CD4-positive, alpha-beta T cell treated with Interleukin-17A for 1 hour (primary cell): ENCODE measurements at places on chromosomes 2 and 18.

DNA sequence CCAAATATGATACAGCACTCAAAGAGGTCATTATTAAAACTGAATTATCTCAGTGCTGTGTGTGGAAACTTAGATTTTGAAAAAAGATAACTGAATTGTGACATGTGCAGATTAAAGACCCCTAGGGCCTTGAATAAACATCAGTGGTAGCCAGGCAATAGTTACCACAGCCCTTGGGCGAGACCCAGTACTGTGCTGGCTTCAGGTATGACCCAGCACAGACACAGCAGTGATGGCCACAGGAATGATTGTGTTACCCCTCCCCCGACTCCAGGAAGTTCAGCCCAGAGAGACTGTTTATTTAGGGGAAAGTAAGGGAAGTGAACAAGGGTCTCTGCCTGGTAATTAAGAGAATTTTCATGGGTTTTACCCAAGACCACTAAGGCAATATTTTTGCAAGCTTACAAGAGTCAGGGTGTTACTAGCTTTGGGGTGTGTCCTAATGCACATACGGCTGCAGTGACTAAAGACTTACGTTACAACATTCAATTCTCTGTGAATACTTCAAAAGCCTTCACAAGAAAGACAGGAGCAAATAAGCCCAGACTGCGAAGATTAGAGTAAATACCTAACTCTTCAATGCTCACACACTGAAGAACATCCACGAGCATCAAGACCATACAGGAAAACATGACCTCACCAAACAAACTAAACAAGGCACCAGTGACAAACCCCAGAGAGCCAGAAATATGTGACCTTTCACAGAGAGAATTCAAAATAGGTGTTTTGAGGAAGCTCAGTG is 28.2 kb upstream of the ITGAV start:
- no peak for DNase-seq

- DNase-seq, result no peak
Observed at GRCh38 chr2:11127761-11128160, 27.5 kb upstream of the SLC66A3 start.

DNA sequence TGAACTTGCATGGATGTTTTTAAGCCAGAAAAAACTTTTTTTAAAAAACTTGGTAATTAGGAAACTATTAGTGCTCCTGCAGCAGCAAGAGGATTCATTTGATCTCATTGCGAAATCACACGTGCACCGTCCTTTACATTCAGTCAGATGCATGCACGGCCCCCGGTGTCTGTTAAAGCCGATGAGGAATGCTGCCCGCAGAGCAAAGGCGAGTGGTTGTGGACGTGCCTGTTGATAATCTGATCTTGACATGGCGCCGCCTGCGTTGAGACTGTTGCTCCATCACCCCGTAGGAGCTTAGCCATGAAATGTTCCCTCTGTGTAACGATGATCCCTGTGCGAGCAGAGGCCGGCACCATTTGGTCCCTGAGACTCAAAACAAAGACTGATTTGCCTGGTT is 300.0 kb downstream of the GBX2 start:
- DNase-seq, result no peak

DNA sequence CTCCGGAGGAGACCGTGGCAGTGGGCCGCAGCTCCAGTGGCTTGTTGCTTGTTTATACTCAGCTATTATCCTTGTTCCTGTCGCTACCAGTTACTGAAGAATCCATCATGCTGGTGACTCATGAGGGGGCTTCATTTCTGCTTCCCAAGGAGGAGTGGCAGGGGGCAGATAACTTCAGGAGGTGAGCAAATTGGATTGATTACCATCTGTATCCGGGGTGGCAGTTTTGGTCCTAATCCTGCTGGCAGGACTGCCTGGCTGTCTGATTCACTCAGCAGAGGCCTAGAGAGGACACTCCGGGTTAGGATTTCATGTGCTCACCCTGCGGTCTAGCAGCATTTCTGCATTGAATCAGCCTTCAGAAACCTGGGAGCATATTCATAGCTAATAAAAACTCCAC is 230.0 kb downstream of the ACTR3 start:
- no peak for DNase-seq

DNA sequence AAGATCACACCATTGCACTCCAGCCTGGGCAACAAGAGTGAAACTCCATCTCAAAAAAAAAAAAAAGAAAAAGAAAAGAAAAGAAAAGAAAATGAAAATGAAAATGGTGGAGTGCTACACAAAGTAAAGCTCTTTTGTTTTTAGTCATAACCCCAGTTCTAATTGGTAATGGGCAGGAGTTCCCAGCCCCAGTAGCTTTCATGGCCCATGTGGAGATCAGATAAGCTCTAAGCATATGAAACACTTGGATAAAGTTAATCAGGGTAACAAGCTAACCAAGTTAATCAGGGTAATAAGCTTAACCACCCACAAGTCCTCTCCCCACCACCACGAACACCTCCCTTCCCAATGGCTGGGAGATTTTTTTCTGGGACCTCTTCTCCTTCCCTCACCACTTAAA is 240.8 kb downstream of the BCL11A start:
- no peak for DNase-seq

DNA sequence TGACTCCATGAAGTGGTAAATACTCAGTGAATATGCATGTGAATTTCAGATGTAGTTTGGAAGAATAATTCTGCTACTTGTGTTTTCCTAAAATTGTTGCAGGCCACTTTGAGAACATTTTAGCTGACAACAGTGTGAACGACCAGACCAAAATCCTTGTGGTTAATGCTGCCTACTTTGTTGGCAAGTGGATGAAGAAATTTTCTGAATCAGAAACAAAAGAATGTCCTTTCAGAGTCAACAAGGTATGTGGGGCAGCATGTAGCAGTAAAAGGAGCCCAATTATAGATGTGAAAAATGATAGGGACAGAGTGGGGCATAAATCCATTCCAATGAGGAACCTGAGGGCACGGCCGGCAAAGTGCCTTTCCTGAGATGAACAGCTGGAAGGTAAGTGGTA is 16.1 kb downstream of the SERPINB5 start:
- no peak for DNase-seq

- DNase-seq, result no peak
Observed at GRCh38 chr2:217729421-217730053, 273.3 kb downstream of the TNS1 start.

DNA sequence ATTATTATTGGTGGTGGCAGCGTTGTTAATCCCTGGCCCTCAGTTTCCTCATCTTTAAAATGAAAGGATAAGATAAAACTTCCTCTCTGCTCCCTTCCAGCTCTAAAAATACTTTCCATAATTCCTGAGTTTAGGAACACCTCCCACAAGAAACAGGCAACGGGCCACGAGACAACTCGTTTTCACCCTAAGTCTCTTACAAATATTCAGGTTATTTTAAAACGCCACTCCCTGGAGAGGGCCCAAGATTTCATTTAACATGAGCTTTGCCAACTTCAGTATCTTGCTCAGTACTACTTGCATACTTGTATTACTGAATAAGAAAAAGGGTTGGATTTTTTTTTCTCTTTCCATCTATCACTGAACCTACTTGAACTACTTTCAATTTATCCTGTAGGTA is 611.1 kb upstream of the FANCL start:
- DNase-seq, result no peak

DNA sequence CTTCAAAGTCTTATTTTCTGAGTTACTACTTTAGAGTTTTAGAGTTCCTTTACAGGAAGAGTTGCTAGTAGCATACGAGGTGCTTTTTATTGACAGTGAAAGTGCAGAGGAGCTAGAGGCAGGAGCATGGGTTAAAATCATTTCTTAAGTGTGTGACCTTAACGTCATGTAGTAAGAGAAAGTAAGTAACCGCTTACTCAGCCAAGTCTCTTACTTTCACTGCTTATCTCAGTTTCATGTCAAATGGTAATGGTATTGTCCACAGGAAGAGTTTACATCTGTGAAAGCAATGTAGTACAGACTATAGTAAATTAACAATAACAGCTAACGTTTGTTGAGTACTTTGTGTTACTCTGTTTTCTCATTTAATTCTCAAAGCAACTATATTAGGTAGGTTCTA is 12.6 kb downstream of the NDUFAF7 start:
- DNase-seq, result peak; percentile 29

DNA sequence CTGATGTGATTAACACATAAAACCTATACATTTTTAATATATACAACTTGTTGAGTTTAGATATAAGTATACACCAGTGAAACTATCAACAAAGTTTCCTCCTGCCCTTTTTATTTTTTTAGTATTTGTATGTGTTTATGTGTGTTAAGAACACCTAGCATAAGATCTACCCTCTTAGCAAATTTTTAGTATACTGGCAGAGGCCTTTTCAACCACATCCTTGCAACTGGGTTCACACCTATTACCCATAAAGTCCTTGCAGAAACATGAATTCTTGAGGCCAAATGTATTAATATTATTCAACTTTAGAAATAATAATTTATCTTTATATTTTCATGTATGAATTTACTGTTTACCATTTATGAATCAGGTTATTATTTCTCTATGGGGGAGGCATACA is 119.7 kb upstream of the CRIM1 start:
- peak; percentile 40 for DNase-seq

GRCh38 chr2:234678711-234679110 is 181.8 kb upstream of the ARL4C start:
- DNase-seq, result no peak

DNA sequence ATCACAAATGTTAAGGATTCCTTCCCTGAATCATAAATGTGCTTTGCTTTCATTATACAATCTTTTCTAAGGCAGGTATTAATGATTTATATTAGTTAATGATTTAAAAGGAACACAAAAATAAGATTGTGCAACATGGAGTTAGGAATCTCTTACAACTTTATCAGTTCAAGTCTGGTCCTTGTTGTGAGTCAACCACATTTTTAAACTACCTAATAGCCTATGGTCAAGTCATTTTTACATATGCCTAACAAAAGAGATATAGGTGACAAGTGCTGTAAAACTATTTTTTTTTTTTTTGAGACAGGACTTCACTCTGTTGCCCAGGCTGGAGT is 8.2 kb upstream of the INPP1 start:
- no peak for DNase-seq

DNA sequence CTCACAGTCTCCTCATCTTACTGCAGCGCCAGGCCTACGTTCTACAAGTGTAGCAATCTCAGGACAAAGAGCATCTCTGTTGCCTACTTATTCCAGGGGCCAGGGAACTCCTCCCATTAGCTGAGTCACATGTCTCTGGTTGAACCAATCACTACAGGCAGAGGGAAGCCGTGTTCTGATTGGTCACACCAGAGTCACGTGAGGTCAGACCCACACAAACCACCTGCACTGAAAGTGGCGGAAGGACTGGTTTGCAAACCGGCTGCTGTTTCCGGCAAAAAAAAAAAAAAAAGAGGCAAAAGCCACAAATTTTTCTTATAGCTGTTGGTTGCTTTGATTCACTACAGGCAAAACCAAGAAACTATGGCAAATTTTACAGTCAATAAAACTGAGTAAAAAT is 21.9 kb upstream of the USP14 start:
- peak; percentile 73 for DNase-seq

GRCh38 chr18:47936952-47937351 is 6.5 kb upstream of the SMAD2 start:
- no peak for DNase-seq

- no peak for DNase-seq
Observed at GRCh38 chr2:64227603-64228125, 83.4 kb upstream of the PELI1 start.

- DNase-seq, result peak; percentile 74
Observed at GRCh38 chr2:218229239-218229638, 12.2 kb downstream of the ARPC2 start.

DNA sequence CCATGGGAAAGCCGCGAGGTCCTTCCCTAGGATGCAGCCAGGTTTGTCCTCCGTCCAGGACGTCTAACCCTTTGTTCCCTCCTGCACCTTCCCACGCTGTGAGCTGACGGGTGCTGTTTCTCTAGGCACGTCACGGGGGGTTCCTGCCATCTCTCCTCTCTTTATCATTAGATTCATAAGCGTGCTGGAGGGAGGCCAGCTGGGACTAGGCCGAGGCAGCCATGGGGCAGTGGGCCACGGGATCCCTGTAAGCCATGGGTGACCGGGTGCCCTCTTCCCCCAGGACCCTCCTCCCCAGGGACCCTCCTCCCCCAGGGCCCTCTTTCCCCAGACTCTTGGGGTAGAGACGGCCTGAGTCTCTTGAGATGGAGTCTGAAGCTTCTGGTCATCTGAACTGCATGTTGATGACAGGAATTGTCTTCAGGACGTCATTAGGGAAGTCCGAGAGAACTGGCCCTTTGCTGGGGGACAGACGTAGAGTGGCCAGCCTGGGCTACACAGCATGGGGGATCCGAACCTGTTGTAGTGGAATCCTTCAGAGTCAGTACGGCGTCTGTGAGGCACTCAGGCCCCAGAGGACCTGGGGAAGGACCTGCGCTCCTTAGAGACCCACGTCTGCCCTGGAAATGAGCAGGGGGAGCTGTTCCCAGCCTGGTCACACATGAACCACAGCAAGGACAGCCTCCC is 108.1 kb downstream of the TPO start:
- DNase-seq, result no peak

- no peak for DNase-seq
Observed at GRCh38 chr2:51454177-51454576, 422.2 kb upstream of the NRXN1 start.

DNA sequence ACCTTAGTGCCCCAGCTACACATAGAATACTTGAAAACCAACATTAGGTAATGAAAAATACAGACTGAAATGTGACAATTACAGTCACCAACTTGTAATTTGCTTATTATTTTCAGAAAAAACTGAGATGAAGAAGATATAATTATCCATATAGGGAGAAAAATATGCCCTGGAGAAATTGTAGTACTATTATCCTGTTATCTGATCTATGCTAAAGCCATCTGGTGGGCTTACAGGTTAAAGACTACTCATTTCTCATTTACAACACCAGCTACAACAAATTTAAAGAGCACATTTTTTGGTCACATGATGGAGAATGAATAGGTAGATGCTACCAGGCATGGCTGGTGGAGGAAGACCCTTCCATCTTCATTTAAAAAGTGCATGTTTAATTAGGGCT is 79.6 kb upstream of the NYAP2 start:
- DNase-seq, result no peak

- DNase-seq, result no peak
Observed at GRCh38 chr18:48619016-48619415, 80.2 kb downstream of the CTIF start.

GRCh38 chr2:177396703-177397460 is 4.3 kb downstream of the AGPS start:
- no peak for DNase-seq

DNA sequence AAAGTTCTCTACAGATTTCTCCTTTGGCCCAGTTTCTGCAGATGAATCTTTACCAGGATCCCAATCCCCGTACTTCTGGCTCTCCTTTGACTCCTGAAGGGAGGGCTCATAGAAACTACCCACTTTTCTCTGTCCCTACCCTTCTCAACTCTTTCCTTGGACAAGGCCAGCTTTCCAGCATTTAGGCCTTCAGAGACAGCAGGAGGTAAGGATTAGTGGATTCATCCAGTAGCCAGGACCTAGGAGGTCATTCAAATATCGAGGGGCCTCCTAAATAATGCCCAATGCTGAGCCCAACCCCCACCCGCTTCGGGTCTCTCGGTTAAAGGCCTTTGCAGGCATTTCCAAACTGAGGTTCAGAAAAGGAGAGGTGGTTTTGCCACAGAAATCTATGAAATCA is 4.8 kb upstream of the ZNF532 start:
- no peak for DNase-seq

- DNase-seq, result no peak
Observed at GRCh38 chr18:77392321-77392720, 142.7 kb downstream of the GALR1 start.
